Esophagus mucosa (tissue), 1 donor: ENCODE measurements at places on chromosomes 3 and 15.
A peak's percentile ranks its signal among the peaks of the same experiment; 100 is the strongest.

GRCh38 chr3:169658311-169658931, 5.1 kb downstream of the MECOM start:
- ATAC-seq, result no peak

GRCh38 chr15:37098468-37099318, 1.7 kb downstream of the MEIS2 start:
- ATAC-seq, result peak; percentile 41

DNA sequence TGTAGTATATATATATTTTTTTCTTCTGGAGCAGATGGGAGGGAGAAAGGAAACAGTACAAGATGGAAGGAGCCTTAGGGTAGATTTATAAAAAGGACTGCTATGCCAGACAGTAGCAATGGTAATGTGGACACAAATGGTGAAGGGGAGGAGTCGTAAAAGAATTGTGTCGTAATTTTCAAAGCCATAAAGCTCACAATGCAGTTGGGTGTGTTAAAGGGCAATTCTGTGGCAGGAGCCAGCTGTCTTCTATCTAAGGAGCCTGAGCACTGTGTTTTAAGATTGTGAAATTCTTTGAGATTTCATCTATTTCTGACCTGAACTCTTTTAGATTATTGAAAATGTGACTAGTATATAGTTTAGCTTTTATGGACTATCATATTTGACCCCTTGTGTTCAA, 58.9 kb downstream of the CNOT10 start:
- ATAC-seq, result no peak

DNA sequence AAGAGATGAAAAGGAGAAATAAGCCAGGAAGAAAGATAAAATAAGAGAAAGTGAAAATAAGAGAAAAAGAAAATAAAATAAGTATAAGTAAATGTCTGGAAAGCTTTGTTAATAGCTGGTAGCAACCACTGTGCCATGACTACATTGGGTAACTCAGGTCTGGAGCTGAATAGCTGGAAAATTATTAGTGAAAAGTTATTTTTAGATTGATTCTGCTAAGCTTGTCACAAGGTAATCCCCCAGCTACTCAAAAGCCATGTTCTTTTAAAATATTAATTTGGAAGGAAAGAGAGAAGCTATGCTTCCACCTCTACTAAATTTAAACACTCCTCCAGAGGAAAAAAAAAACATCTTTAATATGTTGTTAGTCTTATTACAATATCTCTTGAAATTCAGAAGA, 104.8 kb upstream of the THSD4 start:
- ATAC-seq, result no peak

DNA sequence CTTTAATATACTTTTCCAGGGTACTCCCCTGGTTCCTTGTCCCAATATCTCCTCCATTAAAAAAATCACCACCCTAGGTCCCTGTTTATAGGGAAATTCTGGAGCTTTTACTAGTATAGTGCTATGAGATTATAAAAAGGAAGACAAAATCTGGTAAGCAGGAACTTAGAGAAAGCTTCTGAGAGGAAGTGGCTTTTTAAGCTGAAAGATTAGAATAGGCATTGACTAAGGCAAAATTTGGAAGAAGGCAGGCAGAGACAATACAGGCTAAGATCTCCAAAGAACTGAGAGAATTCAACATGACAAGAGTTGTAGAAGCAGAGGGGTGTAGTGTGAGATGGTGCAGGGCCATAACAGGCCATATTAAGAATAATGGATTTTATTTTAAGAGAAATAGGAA, 25.8 kb downstream of the SGO1 start:
- ATAC-seq, result no peak
